Ascending aorta (tissue), 2 donors: ENCODE measurements at places on chromosomes 13 and 19.

DNA sequence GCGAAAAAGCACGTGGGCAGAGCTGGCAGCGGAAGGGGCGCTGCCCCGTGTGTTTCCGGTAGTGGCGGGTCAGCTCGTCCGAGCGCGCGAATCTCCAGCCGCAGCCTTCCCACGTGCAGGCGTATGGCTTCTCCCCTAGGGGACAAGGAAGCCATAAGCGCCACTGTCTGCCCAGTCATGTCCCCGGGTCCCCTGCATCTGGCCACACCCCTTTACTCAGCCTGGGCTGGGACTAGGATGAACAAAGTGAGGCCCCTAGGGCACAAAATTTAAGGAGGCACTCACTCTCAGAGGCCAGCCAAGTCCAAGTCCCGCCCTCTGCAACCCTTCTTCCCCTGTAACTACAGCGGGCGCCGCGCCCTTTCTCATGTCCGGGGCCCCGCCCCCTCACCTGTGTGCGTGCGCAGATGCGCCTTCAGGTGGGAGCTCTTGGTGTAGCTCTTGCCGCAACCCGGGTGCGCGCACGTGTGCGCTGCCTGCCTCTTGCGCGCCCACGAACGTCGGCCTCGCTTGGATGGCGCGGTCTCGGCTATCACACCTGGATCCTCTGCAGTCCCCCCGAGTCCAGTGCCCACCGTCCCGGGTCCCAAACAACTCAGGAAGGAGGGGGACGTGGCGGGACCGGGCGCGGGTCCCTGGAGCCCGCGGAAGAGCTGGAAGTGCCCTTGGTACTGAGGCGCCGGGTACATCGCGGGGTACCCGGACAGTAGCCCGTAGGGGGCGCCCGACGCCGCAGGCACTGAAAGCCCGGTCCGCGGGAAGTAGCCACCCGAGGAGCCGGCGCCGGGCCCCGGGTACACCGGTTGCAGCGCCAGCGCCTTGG lies 1.9 kb downstream of the KLF1 start:
- peak; percentile 71 for DNase-seq

DNA sequence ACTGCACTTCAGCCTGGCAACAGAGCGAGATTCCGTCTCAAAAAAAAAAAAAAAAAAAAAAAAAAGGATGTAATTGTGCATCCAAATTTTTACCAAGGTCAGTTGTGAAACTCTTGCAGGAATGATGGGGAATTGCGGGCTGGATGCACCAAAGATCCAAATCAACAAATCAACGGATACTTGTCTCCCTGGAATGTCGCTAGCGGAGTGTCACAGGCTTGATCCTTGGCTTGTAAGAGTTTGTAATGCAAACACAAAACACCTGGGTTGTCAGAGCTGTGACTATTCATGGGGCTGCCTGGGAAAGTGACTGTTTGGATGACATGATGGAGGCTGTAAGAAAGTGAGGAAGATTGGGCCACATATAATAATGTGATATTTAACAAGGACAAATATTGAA lies 4.2 kb downstream of the KANK3 start:
- DNase-seq: no peak

DNA sequence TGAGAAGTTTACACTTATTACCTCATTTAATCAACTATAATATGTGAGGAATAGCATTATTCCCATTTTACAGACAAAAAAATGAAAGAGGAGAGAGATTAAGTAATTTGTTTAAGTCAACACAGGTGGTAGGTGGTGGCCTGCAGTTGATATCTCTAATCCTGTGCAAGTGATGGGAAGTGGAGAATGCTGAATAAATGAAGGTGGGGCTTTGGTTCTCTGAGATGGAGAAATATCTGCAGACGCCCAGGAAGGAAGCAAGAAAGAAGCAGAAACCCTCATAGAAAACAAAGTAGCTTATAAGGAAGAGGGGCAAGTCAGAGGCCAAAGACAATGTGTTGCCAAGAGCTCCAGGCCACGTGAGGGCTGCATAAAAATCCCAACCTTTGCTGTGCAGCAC lies 274.3 kb downstream of the NHLRC3 start:
- DNase-seq: no peak

- no peak for DNase-seq
Measured at GRCh38 chr19:39926170-39926760, 8.2 kb downstream of the FCGBP start.

GRCh38 chr13:79909644-79910043 lies 428.7 kb downstream of the NDFIP2 start:
- no peak for DNase-seq

- DNase-seq: no peak
Measured at GRCh38 chr13:98307463-98308085, 130.5 kb upstream of the RNF113B start.

GRCh38 chr19:11535792-11536595 lies 2.7 kb upstream of the CNN1 start:
- peak; percentile 96 for DNase-seq
